ENCODE measurements at places on chromosomes 6 and 20. TPM values are rescaled to one million over a fixed set of nuclear protein-coding genes. Genes with fewer than 3 reads are reported as not detected.

GRCh38 chr6:169190970-169191369 lies 62.7 kb downstream of the THBS2 start:
- no peak overlapping the region for H3K27ac ChIP-seq
- no peak for DNase-seq
- H3K4me1 ChIP-seq, result no peaks in the 10 kb centered on the region

The POPDC3 gene
- total RNA-seq, result 3.8 TPM

DNA sequence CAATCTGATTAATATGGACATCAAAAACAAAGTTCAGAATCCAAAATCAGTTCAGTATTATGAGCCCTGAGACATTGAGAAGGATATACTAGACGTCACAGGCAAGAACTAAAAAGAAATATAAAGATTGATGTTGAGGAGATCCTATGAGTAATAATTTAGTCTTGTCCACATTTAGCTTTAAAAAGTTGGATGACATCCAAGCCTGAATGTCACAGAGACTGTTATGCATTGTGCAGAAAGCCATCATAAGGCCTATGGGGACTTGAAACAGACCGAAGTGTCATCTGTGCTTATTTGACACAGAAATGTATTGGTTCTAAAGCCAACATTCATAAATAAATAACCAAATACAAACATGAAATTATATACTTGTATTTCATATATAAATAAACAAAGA lies 581.8 kb upstream of the MMS22L start:
- no peaks in the 10 kb centered on the region for H3K36me3 ChIP-seq
- no peak for DNase-seq
- H3K27me3 ChIP-seq, result no peaks in the 10 kb centered on the region
- no peaks in the 10 kb centered on the region for H3K4me1 ChIP-seq

- no peak for DNase-seq
- H3K27me3 ChIP-seq, result no peaks in the 10 kb centered on the region
- H3K4me3 ChIP-seq, result no peak overlapping the region
These were observed 18.9 kb downstream of the NCOA7 start for GRCh38 chr6:125809570-125810170.

DNA sequence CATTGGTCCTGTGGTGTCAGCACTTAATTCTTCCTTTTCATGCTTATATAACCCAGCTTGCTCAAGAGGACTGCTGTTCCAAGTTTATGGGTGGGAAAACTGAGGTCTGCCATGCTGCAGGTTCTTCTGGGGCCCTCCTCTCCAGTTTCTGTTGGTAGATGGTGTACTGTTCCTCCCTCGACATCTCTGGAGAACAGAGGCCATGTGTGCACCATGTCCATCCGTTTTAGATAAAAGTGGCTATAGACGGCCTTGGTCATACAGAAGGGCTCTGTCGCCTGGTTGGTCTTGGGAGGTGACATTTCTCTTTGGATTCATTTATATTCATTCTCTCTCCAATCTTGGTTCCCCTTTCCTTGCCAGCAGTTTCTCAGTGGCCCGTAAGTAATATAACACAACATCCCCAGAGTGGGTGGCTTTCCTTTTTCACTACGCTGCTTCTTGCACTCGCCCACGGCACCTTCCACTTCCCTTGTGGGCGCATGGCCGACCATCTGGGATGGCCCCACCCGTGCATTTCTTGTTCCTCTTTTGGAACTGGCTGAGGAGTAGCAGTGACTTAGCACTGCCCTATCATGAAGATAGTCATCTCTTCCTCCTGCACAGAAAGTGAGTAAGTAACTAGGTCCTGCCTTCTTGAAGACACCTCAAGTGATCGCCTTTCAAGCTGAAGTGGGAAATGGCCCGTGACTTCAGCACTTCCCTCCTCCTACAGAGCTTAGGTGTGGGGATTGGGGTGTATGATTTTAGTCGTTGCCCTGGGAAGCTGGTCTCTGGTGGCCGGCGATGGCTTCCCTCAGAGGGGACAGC lies 94.2 kb downstream of the RREB1 start:
- H3K27me3 ChIP-seq, result no peaks in the 10 kb centered on the region
- DNase-seq, result no peak
- H3K27ac ChIP-seq, result no peak overlapping the region
- H3K4me1 ChIP-seq, result peaks cover 18% of the 10 kb centered on the region

- peak overlapping the region; percentile 6 for H3K27ac ChIP-seq
- H3K36me3 ChIP-seq, result peaks cover 8% of the 10 kb centered on the region
- DNase-seq, result peak; percentile 42
These were observed 43.3 kb downstream of the IRAK1BP1 start for GRCh38 chr6:78910591-78911171.

DNA sequence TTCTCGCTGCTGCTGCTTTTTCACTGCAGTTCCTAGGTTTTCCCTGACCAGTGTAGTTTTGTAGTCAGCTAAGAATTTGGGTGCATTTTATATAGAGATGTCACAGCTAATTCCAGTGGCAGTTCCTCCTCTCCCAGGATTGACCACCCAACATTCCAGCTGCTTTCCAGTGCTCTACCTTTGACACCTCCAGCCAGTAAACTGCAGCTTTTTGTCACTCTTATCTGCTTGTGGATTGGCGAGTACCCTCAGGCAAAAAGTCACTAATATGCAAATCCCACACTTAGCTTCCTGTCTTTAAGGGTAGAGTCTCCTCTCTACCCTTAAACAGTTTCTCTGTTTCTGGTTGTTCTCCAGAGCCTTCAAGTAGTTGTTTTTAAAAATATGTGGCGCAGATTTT lies 146.9 kb upstream of the KCNG1 start:
- H3K4me1 ChIP-seq, result no peaks in the 10 kb centered on the region
- DNase-seq, result no peak
- H3K27me3 ChIP-seq, result peaks cover 48% of the 10 kb centered on the region
- H3K4me3 ChIP-seq, result no peak overlapping the region

GRCh38 chr6:6707143-6707542 lies 118.6 kb downstream of the LY86 start:
- H3K36me3 ChIP-seq, result no peaks in the 10 kb centered on the region
- peaks cover 7% of the 10 kb centered on the region for H3K4me1 ChIP-seq
- H3K4me3 ChIP-seq, result no peak overlapping the region
- peaks cover 14% of the 10 kb centered on the region for H3K27me3 ChIP-seq

The DEFB125 gene
- total RNA-seq, result not detected

The GRM1 gene
- total RNA-seq, result not detected

GRCh38 chr20:57762531-57763234 lies 52.9 kb upstream of the PMEPA1 start:
- no peaks in the 10 kb centered on the region for H3K27me3 ChIP-seq
- no peak overlapping the region for H3K4me3 ChIP-seq

DNA sequence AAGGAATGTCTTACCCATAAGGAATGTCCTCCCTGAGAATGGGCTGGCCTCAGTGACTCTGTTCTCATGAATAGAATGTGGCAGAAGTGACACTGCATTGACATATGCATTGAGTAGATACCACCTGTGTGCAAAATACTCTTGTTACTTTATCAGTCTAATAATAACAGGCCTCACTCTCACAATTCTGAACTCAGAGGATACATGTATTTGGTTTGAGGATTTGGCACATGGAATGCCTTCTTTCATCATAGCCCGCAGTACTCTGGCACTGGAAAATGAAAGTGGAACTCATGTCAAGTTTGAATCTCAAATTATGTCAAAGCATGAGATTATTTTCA lies 52.9 kb upstream of the PLCB4 start:
- peaks cover 2% of the 10 kb centered on the region for H3K4me1 ChIP-seq
- no peaks in the 10 kb centered on the region for H3K27me3 ChIP-seq
- no peak overlapping the region for H3K27ac ChIP-seq
- no peaks in the 10 kb centered on the region for H3K36me3 ChIP-seq
- H3K4me3 ChIP-seq, result no peak overlapping the region

The BCAS1 gene
- total RNA-seq, result 11.1 TPM

- DNase-seq, result peak; percentile 45
- H3K27ac ChIP-seq, result no peak overlapping the region
- H3K4me1 ChIP-seq, result peaks cover 15% of the 10 kb centered on the region
- peak overlapping the region; percentile 60 for H3K4me3 ChIP-seq
- H3K36me3 ChIP-seq, result peaks cover 5% of the 10 kb centered on the region
These were observed 55.9 kb upstream of the RREB1 start for GRCh38 chr6:7051780-7052442.

The RAB44 gene
- total RNA-seq, result not detected

The ERMARD gene
- total RNA-seq, result 16.2 TPM

GRCh38 chr20:46058599-46059281 lies 29.7 kb downstream of the SLC12A5 start:
- no peak overlapping the region for H3K4me3 ChIP-seq
- H3K27me3 ChIP-seq, result peaks cover 26% of the 10 kb centered on the region
- H3K36me3 ChIP-seq, result peaks cover 25% of the 10 kb centered on the region
- no peak overlapping the region for H3K27ac ChIP-seq

DNA sequence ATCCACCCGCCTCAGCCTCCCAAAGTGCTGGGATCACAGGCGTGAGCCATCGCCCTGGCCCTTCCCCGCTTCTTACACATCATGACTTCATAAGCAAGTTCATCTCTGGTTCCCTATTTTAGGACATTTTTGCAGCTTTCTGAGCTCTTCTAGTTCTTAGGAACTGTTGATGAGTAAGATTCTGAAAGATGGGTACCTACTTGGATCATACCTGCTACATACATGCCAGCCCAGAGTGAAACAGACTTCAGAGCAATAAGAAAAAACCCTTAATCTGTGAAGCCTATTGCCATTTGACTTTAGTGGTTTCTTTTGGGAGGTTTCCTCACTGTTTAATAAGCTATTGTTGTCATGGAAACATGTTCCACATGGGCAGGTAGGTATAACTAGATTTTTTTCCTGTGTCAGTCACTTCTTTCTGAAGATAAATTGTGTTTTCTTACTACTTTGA lies 27.9 kb upstream of the TMEM217 start:
- no peaks in the 10 kb centered on the region for H3K4me1 ChIP-seq
- no peak overlapping the region for H3K27ac ChIP-seq
- peaks cover 11% of the 10 kb centered on the region for H3K36me3 ChIP-seq
- no peak overlapping the region for H3K4me3 ChIP-seq
- DNase-seq, result no peak

The KIAA0408 gene
- 0.91 TPM for total RNA-seq

The FAXC gene
- 1.5 TPM for total RNA-seq

The TSPYL1 gene
- 79.0 TPM for total RNA-seq

The CRISP3 gene
- total RNA-seq, result 7.0 TPM

The GPR6 gene
- not detected for total RNA-seq

The MYBL2 gene
- 113 TPM for total RNA-seq

GRCh38 chr6:84151669-84152068 lies 75.8 kb downstream of the CEP162 start:
- H3K4me3 ChIP-seq, result no peak overlapping the region
- no peaks in the 10 kb centered on the region for H3K27me3 ChIP-seq
- no peaks in the 10 kb centered on the region for H3K4me1 ChIP-seq
- H3K27ac ChIP-seq, result no peak overlapping the region

DNA sequence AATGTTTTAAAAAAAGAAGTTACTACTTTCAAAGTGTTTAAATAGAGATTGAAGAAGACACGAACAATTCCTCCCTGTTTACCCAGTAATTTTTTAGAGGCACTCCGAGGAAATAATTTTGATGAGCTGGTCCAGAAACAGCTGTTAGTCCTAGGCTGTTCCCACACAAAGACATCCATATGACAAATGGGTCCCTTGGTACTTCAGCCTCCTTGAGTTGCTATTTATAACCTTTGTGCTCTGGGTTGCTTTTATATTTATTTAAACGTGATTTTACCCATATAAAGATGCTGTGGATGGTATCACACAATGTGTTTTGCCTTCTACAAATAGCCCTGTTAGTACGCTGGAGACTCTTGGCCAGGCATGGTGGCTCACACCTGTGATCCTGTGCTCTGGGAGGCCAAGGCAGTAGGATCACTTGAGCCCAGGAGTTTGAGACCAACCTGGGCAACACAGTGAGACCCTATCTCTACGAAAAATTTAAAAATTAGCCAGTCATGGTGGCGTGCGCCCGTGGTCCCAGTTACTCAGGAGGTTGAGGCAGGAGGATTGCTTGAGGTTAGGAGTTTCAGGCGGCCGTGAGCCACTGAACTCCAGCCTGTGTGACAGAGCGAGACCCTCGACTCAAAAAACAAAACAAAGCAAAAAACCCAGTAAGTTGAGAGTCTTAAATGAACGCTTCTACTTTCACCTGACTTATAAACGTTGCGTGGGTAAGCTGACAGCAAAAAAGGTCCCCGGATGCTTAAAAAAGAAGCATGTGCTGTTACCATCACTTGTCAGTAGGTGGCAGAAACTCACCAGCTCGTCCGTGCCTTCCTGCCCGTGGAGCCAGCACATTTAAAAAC lies 56.9 kb upstream of the ARMH2 start:
- H3K4me3 ChIP-seq, result no peak overlapping the region
- H3K27me3 ChIP-seq, result no peaks in the 10 kb centered on the region
- no peaks in the 10 kb centered on the region for H3K36me3 ChIP-seq
- DNase-seq, result peak; percentile 81
- H3K27ac ChIP-seq, result no peak overlapping the region
- peaks cover 29% of the 10 kb centered on the region for H3K4me1 ChIP-seq

- H3K27ac ChIP-seq, result no peak overlapping the region
- H3K27me3 ChIP-seq, result no peaks in the 10 kb centered on the region
- no peaks in the 10 kb centered on the region for H3K4me1 ChIP-seq
- DNase-seq, result no peak
These were observed 872.9 kb upstream of the SLC35B3 start for GRCh38 chr6:9308284-9308683.

DNA sequence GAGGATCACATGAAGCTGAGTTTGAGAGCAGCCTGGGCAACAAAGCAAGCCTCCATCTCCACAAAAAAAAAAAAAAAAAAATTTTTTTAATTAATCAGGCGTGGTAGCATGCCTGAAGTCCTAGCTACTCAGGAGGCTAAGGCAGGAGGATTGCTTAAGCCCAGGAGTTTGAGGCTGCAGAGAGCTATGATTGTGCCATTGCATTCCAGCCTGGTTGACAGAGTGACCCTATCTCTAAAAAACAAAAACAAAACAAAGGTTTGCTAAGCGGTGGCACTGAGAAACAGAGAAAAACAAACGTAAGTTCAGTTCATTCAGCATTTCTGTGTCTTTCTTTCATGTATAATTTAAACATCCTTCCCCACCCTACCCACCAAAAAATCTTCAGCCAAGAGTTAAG lies 78.4 kb downstream of the ANKS1A start:
- H3K27me3 ChIP-seq, result no peaks in the 10 kb centered on the region
- H3K36me3 ChIP-seq, result peaks cover 5% of the 10 kb centered on the region
- DNase-seq, result no peak

GRCh38 chr20:51731731-51732095 lies 36.5 kb downstream of the ATP9A start:
- no peaks in the 10 kb centered on the region for H3K27me3 ChIP-seq
- H3K27ac ChIP-seq, result no peak overlapping the region
- H3K36me3 ChIP-seq, result peaks cover 11% of the 10 kb centered on the region
- H3K4me3 ChIP-seq, result no peak overlapping the region
- no peak for DNase-seq

The OPRM1 gene
- not detected for total RNA-seq

The EEF1A2 gene
- 359 TPM for total RNA-seq
